ENCODE measurements at places on chromosomes 12 and 14.

DNA sequence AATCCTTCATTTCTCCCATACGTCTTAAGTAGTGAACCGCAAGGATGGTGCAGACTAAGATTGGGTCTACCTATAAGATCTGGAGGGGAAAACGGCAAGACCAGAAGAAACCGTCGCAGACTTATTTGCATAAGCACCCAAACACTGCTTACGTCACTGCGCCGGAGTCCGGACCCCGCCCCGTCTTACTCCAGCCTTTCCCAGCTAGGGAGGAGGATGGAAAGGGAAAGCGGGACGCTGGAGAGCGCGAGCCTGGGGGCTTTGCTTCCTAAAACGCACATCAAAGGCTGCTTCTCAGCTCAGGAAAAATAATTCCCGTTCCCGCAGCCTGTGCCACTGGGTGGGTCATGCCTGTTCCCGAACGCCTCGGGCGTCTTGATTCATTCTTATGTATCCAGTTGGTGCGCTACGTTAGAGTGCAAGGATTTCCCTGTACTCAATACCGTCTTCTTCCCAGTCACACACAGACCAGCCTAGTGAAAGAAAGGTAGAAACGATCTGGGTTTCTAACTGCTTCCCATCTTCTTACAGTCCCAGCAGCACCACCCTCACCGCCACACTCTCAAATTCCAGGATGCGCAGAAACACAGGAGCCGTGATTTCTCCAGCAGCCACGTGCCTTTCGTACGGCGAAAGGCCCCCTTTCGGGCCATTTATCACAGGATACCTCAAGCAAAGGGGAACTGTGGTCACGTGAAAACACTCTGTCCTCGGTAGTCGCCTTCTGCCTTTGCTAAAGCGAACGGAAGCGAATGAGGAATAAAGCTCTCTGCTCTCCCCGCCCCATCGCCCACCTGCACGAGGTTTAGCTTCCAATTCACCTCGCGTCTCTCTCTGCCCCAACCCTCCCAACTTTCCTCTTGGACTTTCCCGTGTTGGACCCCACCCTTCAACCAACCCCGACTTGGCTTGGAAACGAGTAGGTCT lies 1.1 kb downstream of the SLC6A15 start:
- no peak for DNase-seq

- DNase-seq = peak; percentile 44
Measured at GRCh38 chr12:45989721-45990467, 480 bp downstream of the SCAF11 start.

DNA sequence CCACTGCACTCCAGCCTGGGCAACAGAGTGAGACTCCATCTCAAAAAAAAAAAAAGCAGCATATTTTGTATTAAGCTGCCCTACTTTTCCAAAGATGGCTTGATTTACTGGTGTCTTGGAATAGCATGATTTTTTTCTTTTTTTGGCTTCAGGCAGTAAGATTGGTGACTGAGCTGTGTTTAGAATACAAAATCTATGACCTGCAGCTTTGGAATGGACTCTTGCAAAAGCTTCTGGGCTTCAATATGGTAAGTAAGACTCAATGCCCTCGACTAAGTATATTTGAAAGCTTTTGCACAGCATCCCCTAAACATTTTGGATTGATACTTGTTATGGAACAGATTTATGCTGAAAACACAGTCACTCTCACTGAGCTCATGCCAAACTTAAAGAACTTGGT lies 87.8 kb downstream of the KNTC1 start:
- no peak for DNase-seq

GRCh38 chr12:65278576-65279368 lies at the start of gene MSRB3:
MSRB3 (plus strand) TSS chr12:65278683; CDS start chr12:65308580, 29,897 bp downstream.
- DNase-seq = no peak

DNA sequence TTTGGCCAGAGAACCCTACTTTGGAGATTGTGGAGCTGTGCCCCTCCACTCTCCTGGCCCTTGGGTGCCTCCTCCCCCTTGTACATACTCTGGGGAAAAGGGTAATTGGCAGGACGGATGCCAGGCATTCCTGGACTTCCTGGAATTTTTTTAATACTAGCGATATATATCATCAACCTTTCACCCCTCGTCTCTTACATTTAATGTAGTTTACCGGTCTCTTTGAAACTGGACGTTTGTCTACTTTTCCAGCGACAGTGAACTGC lies 767 bp upstream of the CRY1 start:
- no peak for DNase-seq

GRCh38 chr12:94099191-94099590 lies 49.2 kb upstream of the PLXNC1 start:
- DNase-seq = no peak

DNA sequence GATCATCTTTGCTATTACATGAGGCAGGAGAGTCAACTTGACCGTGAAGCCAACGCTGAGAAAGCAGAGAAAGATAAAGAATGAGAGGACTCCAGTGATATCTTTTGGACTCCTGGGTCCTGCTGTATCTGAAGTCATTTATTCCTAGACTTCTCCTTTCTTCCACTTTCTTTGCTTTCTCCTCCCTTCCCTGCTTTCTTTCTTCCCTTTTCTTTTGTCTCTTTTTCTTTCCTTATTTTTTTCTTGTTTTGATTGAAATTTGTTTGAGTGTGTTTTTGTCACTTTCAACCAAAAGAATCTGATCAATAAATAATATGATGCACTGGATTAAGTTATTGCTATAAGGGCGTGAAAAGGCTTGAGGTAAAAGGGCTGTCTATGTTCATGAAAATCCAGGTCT lies 13.4 kb upstream of the GALNT6 start:
- no peak for DNase-seq

DNA sequence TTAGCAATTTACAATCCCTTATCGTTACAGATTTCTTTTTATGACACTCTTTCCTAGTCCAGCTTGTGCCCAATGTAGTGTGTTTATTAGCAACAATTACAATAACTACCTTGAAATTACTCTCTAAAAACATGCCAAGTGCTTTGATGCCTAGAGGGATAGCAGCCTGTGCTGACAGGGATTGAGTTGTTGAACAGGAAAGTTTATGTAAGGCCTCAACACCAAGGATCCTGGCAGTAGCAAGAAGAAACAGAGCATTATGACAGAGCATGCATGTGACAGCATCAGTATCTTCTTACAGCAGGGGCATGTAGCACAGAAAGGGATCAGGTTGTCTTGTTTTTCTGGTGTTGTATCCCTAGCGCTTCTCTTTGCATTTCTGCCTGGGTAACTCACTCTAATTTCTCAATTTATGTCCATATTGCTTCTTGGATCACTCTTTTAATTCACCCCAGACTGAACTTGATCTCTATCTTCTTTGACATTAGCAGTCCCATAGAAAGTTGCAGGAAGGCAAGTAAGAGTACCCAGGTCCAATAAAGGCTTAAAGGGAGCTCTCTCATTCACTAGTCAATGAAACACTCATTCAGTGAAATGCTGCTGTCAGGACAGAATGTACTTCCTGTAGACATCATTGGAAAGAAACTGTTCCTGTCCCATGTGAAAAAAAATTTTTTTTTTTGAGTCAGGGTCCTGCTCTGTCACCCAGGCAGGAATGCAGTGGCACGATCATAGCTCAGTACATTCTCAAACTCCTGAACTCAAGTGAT lies 220.0 kb upstream of the GRIP1 start:
- no peak for DNase-seq

Data from activated gamma-delta T cell (primary cell).